Astrocyte of the cerebellum (primary cell): ENCODE measurements at places on chromosomes 13 and 19.

- no peak for DNase-seq
Measured at GRCh38 chr13:44165221-44165888, 208.3 kb upstream of the SERP2 start.

- DNase-seq: peak; percentile 70
Measured at GRCh38 chr13:110338441-110339101, 31.5 kb downstream of the COL4A2 start.

- no peak for DNase-seq
Measured at GRCh38 chr13:95707442-95708390, 30.8 kb downstream of the DNAJC3 start.

- DNase-seq: no peak
Measured at GRCh38 chr19:13026462-13027370, 31.4 kb downstream of the NFIX start.

DNA sequence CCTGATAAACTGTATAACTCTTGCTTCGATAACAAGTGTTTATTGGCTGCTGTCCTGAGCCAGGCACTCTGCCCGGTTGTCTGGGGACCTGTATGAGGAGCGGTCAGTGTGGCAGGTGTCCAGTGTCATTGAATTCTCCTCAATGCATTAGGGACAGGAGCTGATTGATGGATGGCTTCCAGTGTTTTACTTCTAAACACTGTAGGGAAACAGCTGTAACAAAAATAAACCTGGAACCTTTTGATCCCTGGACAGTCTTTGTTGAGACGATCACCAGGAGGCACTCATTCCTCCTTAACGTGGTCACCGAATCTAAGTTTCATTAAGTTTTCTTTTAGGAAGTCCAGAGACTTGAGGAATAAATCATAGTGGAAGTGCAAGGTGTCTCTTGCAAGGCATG, 17.9 kb downstream of the UBAC2 start:
- DNase-seq: no peak

DNA sequence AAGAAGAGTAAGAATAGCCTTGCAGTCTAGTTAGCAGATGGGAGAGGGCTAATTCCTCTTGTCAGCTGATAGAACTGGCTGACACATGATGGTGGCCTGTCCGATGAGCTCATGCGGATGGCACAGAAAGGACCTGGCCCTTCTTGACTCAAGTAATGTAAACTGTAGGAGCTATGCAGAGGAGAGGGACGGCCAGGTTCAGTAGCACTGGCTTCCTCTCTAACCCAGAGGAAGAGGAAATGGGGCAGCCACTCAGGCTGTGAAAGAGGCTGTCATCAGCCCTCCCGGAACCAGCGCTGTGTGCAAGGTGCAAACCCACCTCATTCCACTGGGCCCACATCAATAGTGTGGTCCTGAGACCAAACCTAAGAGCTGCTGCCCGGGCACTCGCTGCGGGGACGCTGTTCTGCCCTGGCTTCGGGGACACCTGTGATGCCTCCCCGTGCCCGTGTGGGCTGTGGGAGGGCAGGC, 30.8 kb upstream of the USE1 start:
- DNase-seq: no peak
